ENCODE measurements at places on chromosomes 6 and 20. TPM values are rescaled to one million over a fixed set of nuclear protein-coding genes. Genes with fewer than 3 reads are reported as not detected.

GRCh38 chr6:134623401-134623800 is 305.5 kb upstream of the SGK1 start:
- no peak for DNase-seq

- DNase-seq: no peak
Measured at GRCh38 chr6:40282986-40283385, 304.2 kb downstream of the LRFN2 start.

- DNase-seq: peak; percentile 78
Measured at GRCh38 chr6:136723780-136724179, 68.5 kb downstream of the MAP3K5 start.

DNA sequence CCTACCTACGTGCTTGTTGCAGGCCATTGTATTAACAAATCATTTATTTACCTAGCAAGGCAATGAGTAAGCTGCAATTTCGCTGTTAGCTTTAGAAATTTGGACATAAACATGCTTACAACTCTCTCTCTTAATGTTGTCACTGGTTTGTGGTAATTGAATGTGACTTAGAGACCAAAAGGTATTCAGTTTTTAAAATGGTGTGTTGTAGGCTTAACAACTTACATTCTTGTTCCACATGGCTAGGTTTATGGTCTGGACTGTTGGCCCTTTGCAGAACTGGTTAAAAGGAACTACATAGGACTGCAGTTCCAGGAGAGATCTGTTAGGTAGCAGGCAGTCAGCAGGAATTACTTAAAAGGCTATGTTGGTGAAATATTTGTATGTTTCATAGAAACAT is 10.3 kb upstream of the CTAGE9 start:
- DNase-seq: no peak

DNA sequence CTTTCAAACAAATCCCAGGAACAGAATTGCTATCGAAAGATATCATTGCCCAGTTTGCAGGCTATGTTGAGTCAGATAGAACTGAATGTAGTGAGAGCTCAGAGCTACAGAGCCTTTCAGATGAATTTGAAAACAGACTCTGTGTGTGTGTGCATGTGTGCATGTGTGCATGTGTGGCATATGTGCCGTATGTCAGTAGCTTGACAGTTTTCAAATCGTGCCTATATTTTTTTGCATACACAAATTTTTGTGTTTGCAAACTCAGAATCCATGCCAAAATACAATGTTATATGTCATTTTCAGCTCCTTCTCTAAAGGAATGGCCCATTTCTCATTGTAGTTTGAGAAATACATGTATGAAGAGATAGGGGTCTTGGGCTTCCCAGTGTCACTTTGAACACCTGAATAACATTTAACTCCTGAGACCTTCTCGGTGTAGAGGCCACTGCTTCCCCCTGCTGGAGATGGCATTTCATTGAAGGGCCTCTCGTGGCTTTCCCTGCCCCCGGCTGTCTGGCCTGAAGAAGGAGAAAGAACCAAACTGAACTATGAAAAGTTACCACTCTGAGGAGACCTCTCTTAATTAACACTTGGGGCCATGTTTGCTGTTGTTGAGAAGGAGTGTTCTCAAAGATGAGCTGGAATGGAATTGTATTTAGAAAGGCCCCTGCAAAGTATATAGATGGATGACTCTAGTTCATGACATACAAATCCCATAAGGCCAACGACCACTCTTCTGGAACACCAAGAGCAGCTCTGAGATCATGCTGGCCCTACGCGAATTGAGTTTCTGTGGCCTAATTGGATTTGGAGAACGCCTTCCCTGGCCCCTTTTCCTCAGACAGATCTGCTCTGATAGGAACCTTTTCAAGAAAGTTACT is 58.7 kb downstream of the VAPB start:
- peak; percentile 55 for DNase-seq

GRCh38 chr20:55557191-55557590 is 448.1 kb downstream of the CBLN4 start:
- DNase-seq: no peak

GRCh38 chr20:18778690-18779392 is 34.7 kb upstream of the SCP2D1 start:
- no peak for DNase-seq

- no peak for DNase-seq
Measured at GRCh38 chr20:6707321-6707831, 60.1 kb upstream of the BMP2 start.

- no peak for DNase-seq
Measured at GRCh38 chr6:166471797-166472260, 89.1 kb upstream of the MPC1 start.

DNA sequence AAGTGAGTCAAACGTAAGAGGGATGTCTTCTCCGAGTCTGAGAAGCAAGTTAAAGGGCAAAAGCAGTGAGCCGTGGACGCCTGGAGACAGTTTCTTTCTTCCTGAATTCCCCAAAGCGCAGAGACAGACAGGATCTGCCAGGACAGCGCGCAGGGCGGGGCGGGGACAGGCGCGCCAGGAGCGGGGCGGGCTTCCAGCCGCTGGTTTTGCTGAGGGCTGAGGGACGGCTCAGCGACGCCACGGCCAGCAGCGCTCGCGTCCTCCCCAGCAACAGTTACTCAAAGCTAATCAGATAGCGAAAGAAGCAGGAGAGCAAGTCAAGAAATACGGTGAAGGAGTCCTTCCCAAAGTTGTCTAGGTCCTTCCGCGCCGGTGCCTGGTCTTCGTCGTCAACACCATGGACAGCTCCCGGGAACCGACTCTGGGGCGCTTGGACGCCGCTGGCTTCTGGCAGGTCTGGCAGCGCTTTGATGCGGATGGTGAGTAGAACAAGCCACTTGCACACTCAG is at the start of gene SCGN:
SCGN (plus strand) TSS at position 209 of the 509 bp plus-strand sequence; CDS start at position 398, 189 bp downstream.
- peak; percentile 31 for DNase-seq

- no peak for DNase-seq
Measured at GRCh38 chr6:22622351-22622750, 53.0 kb downstream of the HDGFL1 start.

DNA sequence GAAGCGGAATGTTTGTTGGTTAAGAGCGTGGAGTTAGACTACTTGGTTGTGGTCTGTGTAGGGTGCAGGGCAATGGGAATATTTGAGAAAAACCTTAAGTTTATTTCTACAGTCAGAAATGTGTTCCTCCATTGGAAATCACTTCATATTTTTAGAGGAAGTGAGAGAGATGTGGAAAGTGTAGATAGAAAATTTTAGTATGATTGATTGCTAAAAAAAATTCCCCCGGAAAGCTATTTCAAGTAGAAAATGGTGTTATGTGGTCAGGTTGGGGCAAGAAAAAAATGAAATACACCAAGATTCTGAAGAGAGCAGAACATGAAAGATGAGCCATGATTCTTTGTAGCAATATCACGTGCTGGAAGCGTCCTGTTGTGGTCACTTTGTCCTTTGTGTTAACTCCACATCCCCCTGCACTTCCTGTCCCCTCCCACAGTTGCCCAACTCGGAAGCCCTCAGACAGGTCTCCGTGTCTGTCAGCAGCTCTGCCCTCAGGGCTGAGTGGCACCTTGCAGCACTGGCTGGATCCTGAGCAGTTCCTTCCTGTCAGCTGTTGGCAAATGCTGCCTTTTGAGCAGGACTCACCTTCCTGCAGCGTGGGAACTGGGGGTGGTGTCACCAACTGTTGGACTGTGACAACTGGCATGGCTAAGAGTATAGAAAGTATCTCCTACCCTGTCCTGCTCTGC is 137.5 kb upstream of the SLC24A3 start:
- no peak for DNase-seq

- no peak for DNase-seq
Measured at GRCh38 chr6:76422511-76423213, 350.2 kb upstream of the IMPG1 start.

GRCh38 chr20:57429580-57430200 is 38.5 kb downstream of the RBM38 start:
- DNase-seq: peak; percentile 21

- peak; percentile 66 for DNase-seq
Measured at GRCh38 chr20:5652626-5653553, 97.3 kb upstream of the SHLD1 start.

DNA sequence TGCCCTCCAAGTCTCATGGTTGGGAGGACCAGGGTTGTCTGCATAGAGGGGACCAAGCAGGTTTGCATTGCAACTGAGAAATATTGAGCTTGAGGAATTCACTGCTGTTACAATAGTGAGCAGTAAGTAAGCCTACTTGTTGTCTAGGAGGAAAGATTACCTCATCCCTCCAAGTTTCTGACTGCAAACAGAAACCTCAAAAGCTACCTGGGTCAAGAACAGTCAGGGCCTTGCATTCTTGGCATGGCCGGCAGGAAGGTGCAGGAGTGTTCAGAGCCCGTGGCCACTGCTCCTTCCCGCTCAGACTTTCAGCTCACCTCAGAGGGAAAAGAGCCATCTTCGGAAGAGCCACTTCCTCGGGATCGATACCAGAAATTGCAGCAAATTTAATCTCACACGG is 46.0 kb upstream of the DOK5 start:
- DNase-seq: no peak

DNA sequence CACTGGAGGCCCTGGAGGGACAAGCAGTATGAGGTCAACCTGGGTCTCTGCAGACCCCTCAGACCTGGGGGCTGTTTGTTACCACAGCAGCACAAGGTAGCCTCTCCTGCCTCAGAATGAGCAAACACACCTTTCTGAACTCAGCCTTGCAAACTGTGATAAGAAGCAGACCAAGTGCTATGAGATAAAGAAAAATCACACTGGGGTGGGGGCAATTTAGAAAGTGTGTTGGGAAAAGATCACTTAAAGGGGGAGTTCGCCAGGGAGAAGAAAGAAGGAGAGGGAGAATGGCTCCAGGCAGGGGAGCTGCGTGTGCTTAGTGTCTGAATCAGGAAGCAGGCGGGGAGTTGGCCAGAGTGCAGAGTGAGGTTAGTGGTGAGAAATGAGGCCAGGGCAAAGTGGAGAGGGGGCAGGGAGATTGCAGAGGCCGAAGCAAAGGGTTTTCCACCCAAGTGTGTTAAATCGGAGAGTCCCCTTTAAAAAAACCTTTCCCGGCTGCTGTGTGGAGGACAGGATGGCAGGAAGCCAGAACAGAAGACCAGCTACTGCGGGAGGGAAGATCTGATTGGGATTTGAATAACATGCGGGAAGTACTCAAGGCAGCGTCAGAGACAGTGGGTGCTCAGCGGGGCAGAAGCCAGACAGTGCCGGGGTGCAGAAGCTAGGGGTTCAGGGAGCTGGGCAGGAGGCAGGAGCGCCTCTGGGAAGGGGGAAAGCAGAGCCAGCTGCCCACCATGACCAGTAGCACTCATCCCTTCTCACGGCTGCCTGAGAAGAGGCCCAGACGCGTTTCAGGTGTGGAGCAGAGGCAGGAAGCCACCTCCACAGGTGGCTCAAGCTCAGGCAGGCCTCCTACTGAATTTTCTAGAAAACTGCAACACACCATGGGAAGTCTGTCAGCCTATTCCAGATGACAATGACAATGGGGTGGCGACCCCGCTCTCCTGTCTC is 9.0 kb downstream of the ADA start:
- DNase-seq: peak; percentile 85

GRCh38 chr6:84332139-84333034 is 104.9 kb upstream of the CEP162 start:
- no peak for DNase-seq

- DNase-seq: peak; percentile 65
Measured at GRCh38 chr6:125791151-125791819, 525 bp downstream of the NCOA7 start.

DNA sequence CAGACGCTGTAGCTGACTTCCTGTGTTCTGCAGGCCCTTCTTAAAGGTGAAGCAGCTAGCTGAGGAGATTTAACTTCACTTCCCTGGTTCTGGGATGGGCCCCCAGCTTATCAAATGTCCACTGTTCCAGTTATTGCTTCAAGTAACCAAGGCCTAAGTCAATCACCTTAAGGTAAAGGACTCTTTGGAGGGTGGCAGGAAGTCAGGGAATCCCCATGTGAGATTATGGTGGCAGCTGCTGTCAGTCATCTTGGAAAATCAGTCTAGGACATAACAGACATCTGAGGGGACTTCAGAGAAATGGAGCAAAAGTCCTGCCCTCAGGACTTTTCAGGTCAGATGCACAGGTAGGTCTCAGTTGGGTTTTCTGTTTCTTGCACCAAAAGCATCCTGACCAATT is 3.8 kb downstream of the ELOVL5 start:
- no peak for DNase-seq

- no peak for DNase-seq
Measured at GRCh38 chr6:53731866-53732636, 62.8 kb upstream of the LRRC1 start.

DNA sequence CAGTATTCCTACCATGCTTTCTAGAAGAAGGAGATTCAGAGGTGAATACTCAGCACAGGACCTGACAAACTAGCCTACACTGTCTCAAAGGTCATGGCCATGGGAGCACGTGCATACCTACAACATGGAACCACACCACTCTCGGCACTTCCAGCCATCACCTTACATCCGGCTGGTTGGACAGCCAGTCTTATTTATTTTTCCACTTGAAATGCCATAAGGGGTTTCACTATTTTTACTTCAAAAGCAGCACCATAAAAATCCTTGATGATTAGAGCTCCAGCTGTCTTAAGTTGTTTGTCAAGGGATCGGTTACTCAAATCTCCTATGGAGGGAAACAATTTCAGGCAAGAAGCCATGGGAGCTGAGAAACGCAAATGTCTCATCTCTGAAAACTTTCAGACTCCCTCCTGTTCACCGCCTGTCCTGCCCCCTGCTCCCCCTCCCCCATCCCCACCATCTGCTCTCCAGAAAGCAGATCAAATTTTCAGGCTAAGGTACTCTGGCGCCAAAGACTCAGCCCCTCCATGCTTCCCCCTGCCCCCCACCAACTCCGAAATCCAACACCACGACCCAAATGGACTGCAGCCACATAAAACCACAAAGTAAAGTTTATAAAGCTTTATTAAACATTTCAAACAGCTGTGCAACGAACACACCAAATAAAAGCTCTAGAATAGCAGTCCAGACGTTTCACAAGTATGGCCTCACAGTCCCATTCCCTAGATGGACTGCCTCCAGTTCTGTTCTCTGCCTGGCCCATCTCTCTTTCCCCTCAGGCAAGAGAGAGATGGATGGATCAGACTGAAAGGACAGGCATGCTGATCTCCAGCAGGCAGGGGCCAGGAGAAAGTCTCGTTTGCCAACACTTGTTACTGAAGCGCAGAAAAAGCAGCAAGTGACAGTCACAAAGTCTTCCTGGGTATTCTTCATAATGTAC is 4.0 kb upstream of the NNAT start:
- DNase-seq: peak; percentile 98

- no peak for DNase-seq
Measured at GRCh38 chr6:163259689-163260088, 154.8 kb upstream of the QKI start.

HCK gene
- not detected for total RNA-seq

LAMA5 gene
- total RNA-seq: 29.2 TPM

BLOC1S5 gene
- 12.4 TPM for total RNA-seq

STX11 gene
- total RNA-seq: 4.8 TPM

PDYN gene
- not detected for total RNA-seq

ULBP3 gene
- 11.0 TPM for total RNA-seq

GNRH2 gene
- total RNA-seq: not detected

DACT2 gene
- total RNA-seq: not detected

FRMD1 gene
- total RNA-seq: not detected

IL17A gene
- total RNA-seq: not detected

FNDC1 gene
- not detected for total RNA-seq

AVP gene
- total RNA-seq: not detected

C4A gene
- 2.2 TPM for total RNA-seq

SAMHD1 gene
- total RNA-seq: 12.6 TPM

DUSP15 gene
- total RNA-seq: 0.11 TPM

ULBP2 gene
- 8.1 TPM for total RNA-seq

PRDM13 gene
- under 0.01 TPM for total RNA-seq

SLC22A16 gene
- total RNA-seq: not detected

Data from LHCN-M2 (cell line).